GM12878 (cell line): ENCODE measurements at places on chromosomes 12 and 14.

DNA sequence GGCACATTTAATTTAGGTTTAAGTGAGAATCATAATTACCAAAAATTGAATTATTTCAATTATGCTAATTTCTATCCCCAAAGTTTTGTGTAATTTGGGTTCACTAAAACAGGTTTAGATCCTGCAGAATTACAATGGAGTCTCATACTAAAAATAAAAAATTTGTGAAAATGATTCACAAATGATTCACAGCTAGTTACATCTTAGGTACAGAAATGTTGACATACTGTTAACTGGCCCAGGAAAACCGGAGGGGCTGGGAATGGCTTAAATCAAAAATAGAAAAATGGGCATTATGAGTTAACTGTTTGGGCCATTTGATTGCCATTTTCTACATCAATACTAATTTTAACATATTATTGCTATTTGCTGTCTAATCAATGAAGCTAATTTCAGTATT, 76.1 kb downstream of the RMST start:
- no peaks in the 10 kb centered on the region for H3K4me1 ChIP-seq
- H3K27ac ChIP-seq: no peak overlapping the region
- H3K36me3 ChIP-seq: no peaks in the 10 kb centered on the region

DNA sequence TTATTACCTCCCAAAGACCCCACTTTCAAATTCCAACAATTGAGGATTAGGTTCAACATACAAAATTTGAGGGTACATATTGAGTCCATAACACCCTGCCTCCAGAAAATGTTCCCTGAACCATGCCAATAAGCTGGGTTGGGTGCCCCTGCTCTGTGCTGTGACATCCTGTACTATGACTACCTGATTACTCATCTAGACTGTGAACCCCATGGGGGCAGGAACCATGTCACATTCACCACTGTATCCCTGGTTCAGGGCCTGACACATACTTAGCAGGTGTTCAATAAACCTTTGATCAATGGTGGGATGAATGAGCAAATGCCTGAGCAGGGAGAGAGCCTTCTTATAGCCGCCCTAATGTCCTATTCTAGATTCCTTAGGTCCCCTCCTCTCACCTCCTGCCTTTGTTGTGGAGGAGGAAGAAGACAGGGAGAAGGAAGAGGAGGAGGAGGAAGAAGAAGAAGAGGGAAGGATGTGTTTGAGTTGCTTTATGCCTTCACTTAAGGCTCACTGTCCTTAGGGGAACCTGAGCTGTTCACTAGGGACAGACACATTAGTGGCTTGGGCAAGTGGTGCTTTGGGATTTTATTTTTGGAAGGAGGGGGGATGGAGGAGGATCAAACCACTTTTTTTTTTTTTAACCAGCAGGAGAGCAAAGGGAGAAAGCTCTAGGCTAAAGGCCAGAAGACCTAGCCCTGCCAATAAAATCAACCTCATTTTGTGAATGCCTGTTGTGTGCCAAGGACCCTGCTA, 21.3 kb downstream of the GPR68 start:
- H3K4me1 ChIP-seq: peaks cover 20% of the 10 kb centered on the region
- no peak for DNase-seq
- no peak overlapping the region for H3K4me3 ChIP-seq
- no peaks in the 10 kb centered on the region for H3K27me3 ChIP-seq

GRCh38 chr14:38310420-38310995, 54.6 kb upstream of the CLEC14A start:
- no peaks in the 10 kb centered on the region for H3K36me3 ChIP-seq
- H3K27me3 ChIP-seq: no peaks in the 10 kb centered on the region
- no peak overlapping the region for H3K4me3 ChIP-seq
- no peak for DNase-seq

GRCh38 chr12:4178424-4179170, 95.0 kb upstream of the CCND2 start:
- no peaks in the 10 kb centered on the region for H3K36me3 ChIP-seq
- H3K27ac ChIP-seq: 0 out of 2 replicates have a peak overlapping the region, but pooled peaks have one; percentile 31
- DNase-seq: no peak

GRCh38 chr14:21455592-21455911, 371 bp downstream of the CHD8 start:
- H3K27me3 ChIP-seq: no peaks in the 10 kb centered on the region
- H3K4me1 ChIP-seq: peaks cover 7% of the 10 kb centered on the region
- peak overlapping the region; percentile 94 for H3K27ac ChIP-seq
- no peak for DNase-seq
- no peaks in the 10 kb centered on the region; the same call in 1 of the 2 replicates for H3K36me3 ChIP-seq
- H3K4me3 ChIP-seq: peak overlapping the region; percentile 97

DNA sequence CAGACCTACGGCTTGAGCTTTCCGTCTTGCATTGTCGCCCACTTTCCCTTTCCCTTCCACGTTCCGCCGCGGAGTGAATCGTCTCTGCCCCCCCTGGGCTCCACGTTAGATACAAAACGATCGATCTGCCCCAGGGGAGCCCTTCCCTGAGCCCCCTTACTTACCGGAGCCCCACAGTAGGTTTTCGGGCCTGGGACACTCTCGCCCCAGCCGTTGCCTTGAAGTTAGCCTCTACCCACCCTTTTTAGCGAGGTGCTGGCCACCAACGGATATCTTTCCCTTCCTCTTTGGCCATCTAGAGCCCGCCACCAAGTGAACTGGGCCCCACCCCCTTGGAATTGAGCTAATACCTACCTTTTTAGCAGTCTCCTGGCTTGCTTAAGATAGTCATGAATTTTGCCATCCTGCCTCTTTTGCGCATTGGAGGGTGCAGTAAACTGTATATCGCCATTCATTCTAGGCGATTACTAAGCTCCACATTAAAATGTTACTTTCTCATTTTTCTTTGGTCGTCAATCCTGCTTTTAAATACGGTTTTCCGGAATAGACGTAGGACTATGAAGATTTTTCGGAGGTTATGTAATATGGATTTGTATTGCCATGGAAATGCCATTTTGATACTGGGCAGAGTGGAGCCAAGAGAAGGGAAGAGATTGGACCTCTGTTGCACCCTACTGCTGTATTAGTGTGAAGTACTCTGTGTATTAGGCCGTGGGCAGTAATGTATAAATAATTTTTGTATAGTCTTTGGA, 764 bp downstream of the RBM25 start:
- H3K27ac ChIP-seq: peak overlapping the region; percentile 89
- DNase-seq: no peak
- no peaks in the 10 kb centered on the region for H3K27me3 ChIP-seq
- H3K4me1 ChIP-seq: 0 out of 2 replicates have a peak, but pooled peaks cover 3% of the 10 kb centered on the region

GRCh38 chr14:50769863-50770500, 61.0 kb downstream of the NIN start:
- no peak overlapping the region for H3K4me3 ChIP-seq
- H3K27me3 ChIP-seq: no peaks in the 10 kb centered on the region
- peaks cover 17% of the 10 kb centered on the region for H3K36me3 ChIP-seq
- no peaks in the 10 kb centered on the region for H3K4me1 ChIP-seq
- H3K27ac ChIP-seq: no peak overlapping the region
- DNase-seq: no peak

DNA sequence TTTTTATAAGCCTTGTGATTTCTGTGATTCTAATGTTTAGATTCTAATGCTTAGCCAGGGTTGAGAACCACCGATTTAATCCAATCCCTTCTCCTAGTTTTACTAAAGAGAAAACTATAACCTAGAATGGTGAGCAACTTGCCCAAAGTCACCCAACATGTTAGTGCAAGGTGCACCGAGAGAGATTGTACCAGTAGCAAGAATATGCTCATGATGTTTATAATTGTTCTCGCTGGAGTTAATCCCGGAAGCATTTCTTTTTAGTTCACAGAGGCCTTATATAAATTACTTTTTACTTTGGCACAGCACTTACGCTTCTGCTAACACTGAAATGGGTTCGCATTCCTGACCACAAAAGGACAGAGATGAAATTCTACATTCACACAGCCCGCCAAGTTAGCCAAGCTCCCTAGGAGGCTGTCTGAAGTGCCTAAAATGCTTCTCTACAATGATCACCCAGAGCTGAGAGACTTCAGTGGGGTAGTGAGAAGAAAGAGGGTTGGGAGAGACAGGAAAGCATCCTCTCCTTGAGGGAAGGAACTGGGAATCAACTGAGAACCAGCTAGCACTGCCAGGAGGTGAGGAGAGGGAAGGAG, 579 bp upstream of the BLOC1S1 start:
- H3K36me3 ChIP-seq: no peaks in the 10 kb centered on the region
- H3K27me3 ChIP-seq: no peaks in the 10 kb centered on the region
- DNase-seq: no peak
- peak overlapping the region; percentile 81 for H3K4me3 ChIP-seq
- H3K4me1 ChIP-seq: peaks cover 20% of the 10 kb centered on the region
- peak overlapping the region; percentile 95 for H3K27ac ChIP-seq

- DNase-seq: no peak
- H3K36me3 ChIP-seq: no peaks in the 10 kb centered on the region
- H3K27me3 ChIP-seq: no peaks in the 10 kb centered on the region
- H3K4me1 ChIP-seq: no peaks in the 10 kb centered on the region
- no peak overlapping the region for H3K27ac ChIP-seq
Observed at GRCh38 chr12:93669452-93669851, 7.7 kb upstream of the CRADD start.

GRCh38 chr12:62846491-62846890, 88.5 kb downstream of the PPM1H start:
- no peak for DNase-seq
- H3K4me1 ChIP-seq: peaks cover 4% of the 10 kb centered on the region; the same call in 1 of the 2 replicates
- no peak overlapping the region for H3K4me3 ChIP-seq
- H3K27me3 ChIP-seq: no peaks in the 10 kb centered on the region

GRCh38 chr12:111367661-111368221, 1.2 kb downstream of the PHETA1 start:
- DNase-seq: no peak
- H3K36me3 ChIP-seq: no peaks in the 10 kb centered on the region
- H3K4me1 ChIP-seq: peaks cover 2% of the 10 kb centered on the region; the same call in 1 of the 2 replicates
- H3K27ac ChIP-seq: no peak overlapping the region
- H3K4me3 ChIP-seq: no peak overlapping the region

GRCh38 chr12:59977779-59978178, 381.9 kb downstream of the SLC16A7 start:
- no peaks in the 10 kb centered on the region for H3K4me1 ChIP-seq
- H3K27me3 ChIP-seq: no peaks in the 10 kb centered on the region
- DNase-seq: no peak
- no peak overlapping the region for H3K27ac ChIP-seq
